ENCODE measurements at places on chromosomes 16 and 17.
A peak's percentile ranks its signal among the peaks of the same experiment; 100 is the strongest.

- no peak for DNase-seq
These were observed 79.0 kb upstream of the CDH11 start for GRCh38 chr16:65200857-65201256.

DNA sequence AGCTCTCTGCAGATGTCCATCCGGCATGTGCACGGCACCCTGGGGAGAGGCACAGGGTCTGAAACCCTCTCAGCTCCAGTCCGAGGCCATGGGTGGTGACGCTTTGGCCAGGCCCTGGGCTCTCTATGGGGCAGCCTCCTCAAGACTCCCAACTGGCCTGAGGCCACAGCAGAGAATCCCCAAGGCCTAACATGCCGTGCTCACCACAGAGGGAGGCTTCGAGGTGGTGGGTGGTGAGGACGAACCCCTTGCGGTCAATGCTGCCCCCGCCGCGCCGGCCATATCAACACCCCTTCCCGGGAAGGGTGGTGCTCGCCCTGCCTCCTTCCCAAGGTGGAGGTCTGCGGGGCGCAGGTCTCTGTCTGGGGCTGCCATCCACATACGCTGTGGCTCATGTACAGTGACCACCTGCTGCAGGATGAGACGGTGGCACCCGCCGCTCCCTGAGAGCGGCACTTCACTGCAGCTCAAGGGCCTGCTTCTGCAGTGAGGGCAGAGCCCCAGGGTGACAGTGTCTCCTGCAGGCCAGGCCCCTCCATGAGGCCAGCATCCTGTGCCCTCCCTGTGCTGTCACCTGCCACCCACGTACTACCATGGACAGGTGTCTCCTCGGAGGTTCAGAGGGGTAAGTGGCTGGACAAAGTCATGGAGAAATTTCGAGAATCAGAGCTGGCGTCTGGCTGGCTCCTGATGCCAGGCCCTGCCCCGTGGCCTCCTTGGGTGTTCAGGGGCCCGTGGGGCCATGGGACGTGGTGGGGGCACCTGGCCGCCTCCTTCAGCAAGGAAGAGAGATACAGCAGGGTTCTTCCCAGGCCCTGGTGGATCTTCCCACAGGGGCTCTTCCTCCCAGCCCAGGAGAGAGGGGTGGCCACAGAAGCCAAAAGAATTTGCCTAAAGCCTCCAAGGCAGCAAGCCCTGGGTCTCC, 54.6 kb upstream of the ACSF3 start:
- DNase-seq: peak; percentile 1

DNA sequence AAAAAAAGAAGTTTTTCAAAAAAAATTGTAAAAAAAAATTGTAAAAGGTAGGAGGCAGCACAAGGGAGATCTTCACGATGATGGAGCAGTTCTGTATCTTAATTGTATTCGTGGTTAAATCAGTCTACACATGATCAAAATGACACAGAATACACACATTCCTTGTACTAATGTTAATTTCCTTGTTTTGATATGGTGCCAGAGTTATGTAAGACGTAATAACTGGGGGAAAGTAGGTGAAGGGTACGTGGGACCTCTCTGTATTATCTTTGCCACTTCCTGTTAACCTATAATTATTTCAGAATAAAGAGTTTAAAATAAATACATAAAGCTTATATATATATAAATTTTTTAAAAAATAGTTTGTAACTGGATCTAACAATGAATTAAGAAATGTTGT, 36.8 kb downstream of the HELZ start:
- DNase-seq: no peak

GRCh38 chr16:278863-279366, 1.5 kb upstream of the ARHGDIG start:
- no peak for DNase-seq

GRCh38 chr17:15263206-15263579, 1.9 kb downstream of the PMP22 start:
- DNase-seq: peak; percentile 53

DNA sequence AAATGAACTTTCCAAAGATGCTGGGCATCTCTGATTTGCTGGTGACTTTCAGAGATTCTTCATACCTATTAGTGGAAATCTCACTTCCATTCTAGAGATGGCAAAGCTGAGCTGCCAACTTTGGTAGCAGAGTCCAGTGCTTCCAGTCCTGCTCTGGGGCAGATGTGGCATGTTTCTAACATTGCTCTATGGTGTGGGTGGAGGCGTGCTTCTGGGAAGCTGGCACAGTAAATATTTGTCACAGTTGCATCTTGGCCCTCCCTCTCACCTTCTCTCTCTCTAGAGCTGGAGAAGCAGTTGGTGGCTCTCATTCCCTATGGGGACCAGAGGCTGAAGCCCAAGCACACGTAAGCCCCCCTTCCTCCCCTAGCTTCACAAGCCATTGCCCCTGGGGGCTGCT, 1.9 kb downstream of the TMEM106A start:
- no peak for DNase-seq

- peak; percentile 99 for DNase-seq
These were observed at the start of gene RPS2 for GRCh38 chr16:1964506-1965395. TSS of gene RPS2 (minus strand) at chr16:1964826. CDS start at chr16:1964625, 201 bp downstream.

DNA sequence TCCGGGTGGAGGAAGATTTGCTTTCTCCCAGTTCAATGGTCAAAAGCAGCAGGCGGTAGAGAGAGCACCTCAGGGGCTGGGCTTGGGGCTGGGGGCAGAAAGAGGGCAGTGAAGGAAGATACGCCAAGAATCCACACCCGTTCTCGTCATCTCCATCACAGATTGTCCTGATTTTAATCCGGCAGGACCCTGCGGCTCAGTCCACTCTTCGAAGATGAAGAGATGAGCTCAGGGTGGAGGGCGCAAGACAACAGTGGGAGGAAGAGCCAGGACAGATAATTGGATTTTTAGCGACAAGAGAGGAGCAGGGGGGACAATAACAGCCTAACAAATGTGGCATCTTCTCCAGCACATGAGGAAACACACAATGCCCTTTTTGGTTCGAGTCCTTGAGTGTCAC, 165.9 kb downstream of the SDK2 start:
- DNase-seq: no peak

DNA sequence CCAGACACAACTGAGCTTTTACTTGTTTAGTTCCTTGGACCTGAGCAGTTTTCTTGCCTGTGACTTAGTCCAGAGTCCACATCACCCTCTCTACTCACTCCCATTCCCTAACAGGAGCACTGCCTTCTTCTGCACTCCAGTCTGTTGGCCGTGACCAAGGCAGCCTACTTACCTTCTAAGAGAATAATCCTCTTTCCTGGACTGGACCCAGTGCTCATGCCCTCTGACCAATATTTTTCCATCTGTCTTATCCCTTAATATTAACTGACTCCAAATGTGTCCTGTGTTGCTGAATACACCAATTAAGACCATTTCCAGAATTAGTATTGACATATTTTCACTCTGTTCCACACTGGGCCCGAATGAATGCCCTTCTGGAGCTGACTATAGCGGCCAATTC, 681.0 kb upstream of the KIF2B start:
- no peak for DNase-seq

- no peak for DNase-seq
These were observed 81.0 kb upstream of the MYOCD start for GRCh38 chr17:12584727-12585126.
